ENCODE measurements at places on chromosomes 12 and 14.

DNA sequence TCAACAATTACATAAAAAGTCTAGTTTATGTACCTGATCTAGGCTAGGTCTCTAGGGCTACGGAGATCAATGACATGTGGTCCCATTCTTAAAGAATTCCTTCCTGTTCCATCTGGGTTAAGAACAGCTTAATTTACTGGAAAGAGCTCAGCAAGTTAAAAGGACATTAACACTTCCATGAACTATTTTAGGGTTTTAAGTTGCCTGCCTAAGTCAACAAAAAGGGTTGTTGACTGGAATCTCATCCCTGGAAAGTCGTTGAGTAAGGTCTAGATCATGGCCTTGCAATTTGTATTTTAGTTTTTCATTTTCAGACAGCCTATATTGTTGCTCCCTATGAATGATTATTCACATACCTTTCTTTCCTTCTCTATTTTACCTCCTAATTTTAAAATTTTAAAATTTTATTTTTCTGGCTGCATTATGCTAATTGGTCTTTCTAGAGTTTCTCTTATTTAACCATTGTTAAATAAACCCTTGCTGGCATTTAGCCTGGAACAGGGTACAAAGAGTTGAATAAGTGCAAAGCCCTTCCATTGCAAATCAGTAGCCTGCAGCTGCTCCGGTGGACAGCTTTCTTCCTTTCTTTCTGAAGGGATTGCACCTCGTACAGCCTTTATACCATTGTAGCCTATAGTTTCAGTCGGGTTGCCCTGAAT lies 66.3 kb downstream of the VRK1 start:
- DNase-seq: no peak

GRCh38 chr14:101473045-101473729 lies 88.1 kb upstream of the DIO3 start:
- no peak for DNase-seq

GRCh38 chr12:117284140-117284539 lies 77.3 kb downstream of the NOS1 start:
- no peak for DNase-seq

DNA sequence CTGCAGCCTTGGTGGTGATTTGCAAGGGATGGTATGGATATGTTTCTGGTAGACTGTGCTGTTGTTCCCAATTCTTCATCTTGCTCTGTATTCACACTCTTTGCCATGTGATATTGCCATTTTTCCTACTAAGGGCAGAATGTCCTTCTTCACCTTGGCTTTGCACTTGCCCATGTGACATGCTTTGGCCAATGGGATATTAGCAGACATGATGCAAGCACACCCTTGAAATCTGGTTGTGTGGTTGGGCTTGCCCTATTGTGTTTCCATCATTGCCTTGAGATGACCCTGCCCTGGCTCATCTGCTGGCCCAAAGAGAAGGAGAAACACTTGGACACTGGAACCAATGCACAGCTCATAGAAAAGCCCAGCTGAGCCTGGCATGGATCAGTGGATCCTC lies 110.3 kb downstream of the AACS start:
- DNase-seq: no peak

DNA sequence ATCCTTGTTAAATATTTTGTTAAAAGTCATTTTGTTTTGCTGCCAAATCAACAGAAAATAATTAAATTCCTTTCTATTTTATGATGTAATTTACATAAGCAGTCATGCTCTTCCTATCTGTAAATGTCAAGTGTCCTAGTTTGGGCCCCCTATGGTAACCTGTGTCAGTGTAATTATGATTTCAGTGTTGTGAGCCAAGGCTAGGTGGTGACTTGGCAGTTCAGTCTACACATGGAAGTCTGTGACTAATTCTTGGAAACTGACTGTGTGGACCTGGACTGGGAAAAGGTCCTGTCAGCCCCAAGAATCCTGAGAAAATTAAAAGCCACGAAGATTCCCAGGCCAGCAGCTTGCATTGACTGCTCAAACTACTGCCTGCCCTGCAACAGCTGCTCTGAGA lies 371.0 kb downstream of the FUT8 start:
- DNase-seq: no peak

- no peak for DNase-seq
Observed at GRCh38 chr12:116406529-116406928, 129.0 kb upstream of the MED13L start.

GRCh38 chr14:63283884-63284248 lies 34.9 kb downstream of the GPHB5 start:
- DNase-seq: no peak

DNA sequence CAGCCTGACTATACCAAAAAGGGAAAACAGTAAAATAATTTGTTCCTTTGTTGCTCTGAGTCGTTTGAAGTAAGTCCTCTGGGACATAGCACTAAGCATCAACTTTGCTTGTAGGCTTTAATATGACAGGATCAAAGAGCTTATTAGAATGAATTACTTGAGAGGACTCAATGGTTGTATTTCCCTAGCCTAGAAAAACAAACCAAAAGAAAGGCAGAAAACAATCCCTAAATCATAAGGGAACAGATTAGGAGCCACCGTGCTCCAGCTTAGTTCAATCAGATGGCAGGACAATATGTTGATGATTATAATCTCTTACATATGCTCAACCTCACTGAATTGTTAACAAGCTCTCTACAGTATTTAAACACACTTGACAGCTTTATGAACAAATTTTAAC lies 988.4 kb downstream of the FLRT2 start:
- no peak for DNase-seq
